ENCODE measurements at places on chromosomes 4 and X.
A peak's percentile ranks its signal among the peaks of the same experiment; 100 is the strongest.

- DNase-seq: no peak
Measured at GRCh38 chr4:37481547-37482122, 204.5 kb downstream of the RELL1 start.

DNA sequence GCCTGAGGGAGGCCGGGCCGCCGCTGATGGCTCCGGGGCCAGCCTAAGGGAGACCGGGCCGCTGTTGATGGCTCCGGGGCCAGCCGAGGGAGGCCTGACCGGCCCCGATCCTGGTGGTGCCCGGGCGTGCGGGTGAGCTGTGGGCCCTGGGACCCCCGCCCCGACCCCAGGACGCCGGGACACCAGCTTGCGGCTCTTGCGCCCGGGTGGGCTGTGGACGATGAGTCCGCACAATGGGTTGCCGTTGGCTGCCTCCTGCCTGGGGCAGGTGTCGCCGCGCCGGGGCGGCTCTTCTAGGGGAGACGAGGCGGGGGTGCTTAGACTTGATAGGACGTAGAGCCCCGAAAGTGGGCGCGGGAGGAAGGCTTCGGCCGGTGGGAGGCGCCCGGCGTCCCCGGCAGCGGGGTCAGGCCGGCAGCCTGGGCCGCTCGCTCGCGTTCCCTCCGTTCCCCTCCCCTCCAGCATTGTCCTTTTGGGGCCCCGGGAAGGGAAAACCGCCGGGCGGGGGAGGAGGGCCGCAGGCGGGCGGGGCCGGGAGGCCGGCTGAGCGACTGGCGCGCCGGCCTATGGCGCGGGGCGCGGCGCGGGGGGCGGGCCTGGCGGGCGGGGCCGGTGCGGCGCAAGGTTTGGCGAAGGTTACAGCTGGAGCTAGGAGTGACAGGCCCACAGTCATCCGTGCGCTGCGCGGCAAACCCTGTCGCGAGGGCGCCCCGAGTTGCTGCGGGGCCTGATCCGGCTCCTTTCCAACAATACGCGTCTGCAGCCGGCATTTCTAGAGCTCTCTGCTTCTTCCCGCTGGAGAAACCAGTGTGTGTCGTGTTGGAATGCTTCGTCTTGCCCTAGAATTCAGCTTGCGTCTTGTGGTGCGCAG is 819 bp downstream of the KIAA0232 start:
- peak; percentile 93 for DNase-seq

DNA sequence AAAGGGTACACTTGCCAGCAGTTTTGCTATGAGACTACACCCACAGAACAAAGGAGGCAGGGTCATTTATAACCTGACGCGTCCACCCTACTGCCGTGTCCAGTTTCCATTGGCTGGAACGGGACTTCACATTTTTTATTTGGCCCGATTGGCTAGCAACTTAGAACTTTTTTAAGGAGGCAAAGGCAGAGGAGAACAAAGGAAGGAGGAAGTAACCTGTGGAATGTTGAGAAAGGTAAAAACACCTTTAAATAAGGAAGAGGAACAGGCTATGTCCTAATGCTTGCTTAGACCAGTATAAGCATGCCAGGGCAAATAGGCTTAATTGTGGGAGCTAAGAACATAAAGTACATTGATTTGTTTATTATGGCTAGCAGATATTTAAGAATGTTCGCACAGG is 18.7 kb downstream of the KDM6A start:
- no peak for DNase-seq

DNA sequence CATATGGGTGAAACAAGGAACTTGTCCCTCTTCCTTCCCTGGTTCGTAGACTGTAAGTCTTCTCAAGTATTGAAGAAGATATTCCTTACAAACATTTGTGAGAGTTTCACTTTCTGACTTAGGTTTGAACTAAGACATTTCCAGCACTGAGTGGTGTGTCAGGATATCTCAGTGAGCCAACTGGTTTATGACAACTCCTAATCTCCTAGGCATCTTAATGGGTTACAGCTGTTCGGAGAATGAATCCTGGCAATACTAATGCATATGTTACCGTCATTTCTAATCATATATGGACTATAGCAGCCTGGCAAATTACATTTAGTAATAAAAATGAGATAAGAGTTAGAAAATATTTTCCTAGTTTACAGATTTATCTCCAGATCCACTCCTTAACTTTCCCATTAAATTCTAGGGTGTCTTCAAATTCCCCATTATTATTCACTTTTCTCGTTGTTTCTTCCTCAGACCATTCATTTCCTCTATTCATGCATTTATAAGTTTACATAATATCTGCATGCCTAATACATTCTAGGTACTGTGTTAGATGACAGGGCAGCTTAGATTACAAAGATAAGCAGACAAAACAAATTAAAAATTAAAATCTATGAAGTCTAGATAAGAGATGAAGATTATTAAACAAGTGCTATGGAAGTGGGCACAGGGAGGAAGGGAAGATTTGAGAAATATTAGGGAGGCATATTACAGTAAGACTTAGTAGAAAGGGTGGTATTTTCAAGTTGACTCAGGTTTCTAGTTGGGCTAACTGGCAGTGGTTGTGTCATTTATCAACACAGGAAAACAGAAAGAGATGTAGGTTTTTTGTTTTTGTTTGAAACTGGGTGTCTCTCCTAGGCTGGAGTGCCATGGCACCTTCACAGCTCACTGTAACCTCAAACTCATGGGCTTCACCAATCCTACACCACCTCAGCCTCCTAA is 173.9 kb downstream of the WDFY3 start:
- DNase-seq: no peak

- no peak for DNase-seq
Measured at GRCh38 chr4:41177016-41177415, 37.3 kb downstream of the APBB2 start.

DNA sequence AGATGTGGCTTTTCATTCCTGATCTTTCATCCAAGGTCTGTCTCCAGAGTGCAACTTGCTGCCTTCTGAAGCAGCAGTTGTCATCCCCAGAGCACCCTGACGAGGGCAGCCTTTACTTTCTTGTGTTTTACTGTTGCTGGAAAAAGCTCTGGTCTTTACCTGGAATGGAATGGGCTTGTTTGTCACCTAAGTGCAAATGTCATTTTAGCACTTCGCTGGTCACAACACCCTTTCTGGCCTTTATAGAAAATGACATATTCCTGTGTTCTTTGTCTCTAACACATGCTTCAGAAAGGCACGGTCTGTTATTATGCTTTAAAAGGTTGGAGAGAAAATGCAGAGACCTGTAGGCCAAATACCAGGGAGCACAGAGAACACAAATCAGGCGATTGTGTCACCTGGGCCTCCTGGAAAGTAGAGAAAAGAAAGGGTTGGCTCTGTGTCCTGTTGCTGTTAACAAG is 332.7 kb upstream of the IGFBP7 start:
- DNase-seq: peak; percentile 2

DNA sequence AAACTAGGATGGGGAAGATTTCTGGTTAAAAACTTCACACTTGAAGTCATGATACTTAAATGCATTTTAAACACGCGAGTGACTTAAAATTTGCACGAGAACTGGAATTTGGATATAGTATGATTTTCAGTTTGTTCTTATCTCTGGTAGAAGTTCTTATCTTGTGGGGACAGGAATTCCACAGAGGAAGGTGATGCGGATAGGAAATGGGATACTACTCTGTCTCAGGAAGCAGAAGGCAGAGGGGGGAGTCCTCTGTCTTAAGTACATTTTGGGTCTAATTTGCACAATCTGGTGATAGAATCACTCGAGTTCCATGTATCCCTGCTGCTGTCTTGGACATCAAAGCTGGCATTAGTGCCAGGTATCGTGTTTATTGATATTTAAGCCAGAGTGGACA is 53.3 kb downstream of the TLL1 start:
- no peak for DNase-seq
